ENCODE measurements at places on chromosomes 12 and 14.

DNA sequence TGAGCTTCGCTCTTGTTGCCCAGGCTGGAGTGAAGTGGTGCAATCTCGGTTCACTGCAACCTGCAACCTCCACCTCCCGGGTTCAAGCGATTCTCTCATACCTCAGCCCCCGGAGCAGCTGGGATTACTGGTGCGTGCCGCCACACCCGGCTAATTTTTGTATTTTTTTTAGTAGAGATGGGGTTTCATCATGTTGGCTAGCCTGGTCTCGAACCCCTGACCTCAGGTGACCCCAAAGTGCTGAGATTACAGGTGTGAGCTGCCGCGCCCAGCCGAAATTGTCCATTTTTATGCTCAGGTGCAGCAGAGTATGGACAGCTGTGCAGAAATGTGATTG is 19.2 kb upstream of the CYP46A1 start:
- DNase-seq = no peak

DNA sequence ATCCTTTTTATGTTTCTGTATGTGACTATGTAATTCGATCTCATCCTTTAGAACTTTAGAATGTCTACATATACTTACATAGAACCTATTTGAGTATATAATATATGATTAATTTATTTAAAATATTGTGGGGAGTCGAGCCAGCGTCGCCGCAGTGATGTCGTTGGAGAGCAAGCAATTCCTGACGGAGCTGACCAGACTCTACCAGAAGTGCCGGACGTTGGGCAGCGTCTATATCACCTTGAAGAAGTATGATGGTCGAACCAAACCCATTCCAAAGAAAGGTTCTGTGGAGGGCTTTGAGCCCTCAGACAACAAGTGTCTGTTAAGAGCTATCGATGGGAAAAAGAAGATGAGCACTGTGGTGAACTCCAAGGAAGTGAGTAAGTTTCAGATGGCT is 6.4 kb upstream of the CD27 start:
- DNase-seq = no peak

GRCh38 chr12:28998662-28999120 is 150.4 kb upstream of the FAR2 start:
- DNase-seq = no peak

DNA sequence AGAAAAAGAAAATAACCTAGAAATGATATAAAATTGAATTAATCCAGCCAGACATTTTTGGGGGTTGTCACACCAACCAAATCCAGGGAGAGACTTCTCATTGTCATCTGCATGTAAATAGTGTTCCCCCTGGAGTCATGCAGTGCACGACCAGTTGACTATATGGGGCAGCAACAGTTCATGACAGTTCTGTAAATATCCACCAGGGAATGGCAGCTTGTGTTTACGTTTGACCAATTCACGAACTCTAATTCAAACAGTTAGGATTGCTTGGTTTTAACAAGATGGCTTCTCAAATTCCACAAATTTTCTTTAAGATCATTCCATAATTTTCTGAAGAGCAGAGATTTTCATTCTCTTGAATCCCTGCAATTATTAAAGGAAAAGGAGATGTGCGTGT is 43.4 kb upstream of the DUSP6 start:
- DNase-seq = no peak

DNA sequence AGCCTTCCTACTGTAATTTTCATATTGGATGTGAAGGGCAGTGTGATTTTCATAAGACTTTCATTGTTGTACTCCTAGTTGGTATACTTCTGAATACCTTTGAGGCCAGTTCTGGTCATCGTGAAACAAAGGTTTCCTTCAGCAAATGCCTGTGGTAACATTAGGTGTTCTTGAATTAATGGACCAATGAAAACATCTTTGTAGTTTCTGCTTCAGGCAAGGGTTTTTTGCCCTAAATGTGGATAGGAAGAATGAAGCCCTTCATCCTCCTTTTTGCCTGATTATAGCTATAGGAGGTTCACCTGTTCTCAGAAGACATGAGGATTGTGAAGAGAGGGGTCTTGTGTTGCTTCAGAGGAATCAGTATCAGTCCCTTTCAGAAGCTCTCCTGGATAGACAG is 60.7 kb downstream of the PTPN11 start:
- no peak for DNase-seq

DNA sequence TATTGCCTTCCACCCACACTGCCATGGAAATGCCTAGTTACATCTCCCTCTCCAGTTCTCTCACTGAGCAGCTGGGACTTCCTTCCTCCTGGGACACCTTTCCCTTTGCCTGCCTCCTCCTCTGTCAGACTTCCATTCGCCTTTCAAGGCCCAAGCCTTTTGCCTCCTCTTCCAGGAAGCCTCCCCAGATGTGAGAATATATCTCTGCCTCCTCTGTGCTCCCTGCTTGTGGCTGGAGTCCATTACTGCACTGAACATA is 3.1 kb downstream of the IFI27L2 start:
- DNase-seq = no peak
